ENCODE measurements at places on chromosomes 1 and 21.

- DNase-seq: no peak
Measured at GRCh38 chr1:23585321-23586022, 26.2 kb upstream of the ID3 start.

- no peak for DNase-seq
Measured at GRCh38 chr1:245797592-245798348, 643.0 kb downstream of the KIF26B start.

GRCh38 chr1:119564548-119564947 is 57.5 kb downstream of the HSD3B1 start:
- no peak for DNase-seq

- DNase-seq: no peak
Measured at GRCh38 chr1:80656014-80656636, 1144.6 kb upstream of the ADGRL2 start.

- peak; percentile 3 for DNase-seq
Measured at GRCh38 chr21:37675202-37675801, 241.0 kb downstream of the KCNJ6 start.

- DNase-seq: no peak
Measured at GRCh38 chr1:207004931-207005830, 27.4 kb downstream of the C1orf116 start.
